ENCODE measurements at places on chromosomes 4 and X.

GRCh38 chr4:123640271-123640670, 243.7 kb downstream of the SPRY1 start:
- no peak for DNase-seq

GRCh38 chrX:254630-255215, 26.5 kb upstream of the PLCXD1 start:
- DNase-seq: no peak

DNA sequence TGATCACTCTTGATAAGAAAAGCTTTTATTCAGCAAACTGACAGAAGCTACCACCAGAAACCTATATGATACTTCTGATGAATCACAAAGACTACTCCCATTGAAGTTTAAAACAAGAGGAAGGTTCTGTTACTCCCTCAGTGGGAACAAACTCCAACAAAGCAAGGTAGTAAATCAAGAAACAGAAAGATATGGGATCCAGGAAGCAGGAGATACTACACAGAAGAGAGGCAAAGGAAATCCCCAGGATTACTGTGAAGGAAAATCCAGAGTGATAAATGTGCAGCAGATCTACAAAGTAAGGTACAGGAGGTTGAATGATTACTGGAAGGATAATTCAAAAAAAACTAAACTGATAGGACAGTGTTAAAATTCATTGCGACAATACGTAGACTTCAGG, 222.4 kb downstream of the HHIP start:
- no peak for DNase-seq

GRCh38 chr4:105710678-105711077, 2.1 kb downstream of the GSTCD start:
- no peak for DNase-seq

DNA sequence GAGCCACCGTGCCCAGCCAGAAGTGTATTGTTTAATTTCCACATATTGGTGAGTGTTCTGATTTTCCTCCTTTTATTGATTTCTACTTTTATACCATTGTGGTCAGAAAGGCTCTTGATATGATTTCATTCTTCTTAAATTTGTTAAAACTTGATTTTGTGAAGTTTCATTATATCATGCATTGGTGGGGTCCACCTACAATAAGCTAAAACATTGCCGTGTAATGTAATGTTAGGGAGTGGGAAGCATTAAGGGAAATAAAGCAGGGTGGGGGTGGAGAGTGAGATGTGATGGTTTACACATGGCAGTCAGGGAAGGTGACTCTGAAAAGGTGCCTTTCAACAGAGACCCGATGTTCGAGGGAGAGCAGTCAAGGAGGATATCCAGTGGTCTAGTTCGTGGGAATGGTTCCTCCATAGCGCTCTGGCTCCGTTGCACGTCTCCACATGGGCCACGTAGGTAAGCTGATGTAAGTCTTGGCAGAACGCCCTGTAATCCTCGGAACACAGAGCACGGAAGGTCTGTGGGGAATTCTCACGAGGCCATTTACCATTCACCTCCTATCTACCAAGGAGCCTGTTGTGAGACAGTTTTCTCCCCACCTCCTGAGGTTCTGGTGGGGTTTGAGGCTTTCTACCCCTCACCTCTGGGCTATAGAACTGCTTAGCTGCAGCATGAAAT, 7.7 kb upstream of the WDR13 start:
- DNase-seq: no peak

GRCh38 chr4:188403272-188403671, 264.0 kb downstream of the TRIML1 start:
- DNase-seq: no peak

GRCh38 chrX:1144293-1144692, 68.2 kb downstream of the CRLF2 start:
- DNase-seq: no peak

GRCh38 chrX:48465336-48465933, 4.6 kb downstream of the SLC38A5 start:
- DNase-seq: peak; percentile 55

GRCh38 chrX:153459986-153460385, 10.4 kb downstream of the HAUS7 start:
- peak; percentile 84 for DNase-seq

GRCh38 chr4:102825261-102826091, 1.9 kb downstream of the UBE2D3 start:
- DNase-seq: peak; percentile 60

- peak; percentile 91 for DNase-seq
Observed at GRCh38 chr4:54082168-54082567, 17.8 kb upstream of the CHIC2 start.

GRCh38 chr4:15343000-15343399, 84.8 kb upstream of the C1QTNF7 start:
- DNase-seq: no peak

- DNase-seq: no peak
Observed at GRCh38 chr4:189206953-189207352, 733.7 kb upstream of the FRG1 start.

DNA sequence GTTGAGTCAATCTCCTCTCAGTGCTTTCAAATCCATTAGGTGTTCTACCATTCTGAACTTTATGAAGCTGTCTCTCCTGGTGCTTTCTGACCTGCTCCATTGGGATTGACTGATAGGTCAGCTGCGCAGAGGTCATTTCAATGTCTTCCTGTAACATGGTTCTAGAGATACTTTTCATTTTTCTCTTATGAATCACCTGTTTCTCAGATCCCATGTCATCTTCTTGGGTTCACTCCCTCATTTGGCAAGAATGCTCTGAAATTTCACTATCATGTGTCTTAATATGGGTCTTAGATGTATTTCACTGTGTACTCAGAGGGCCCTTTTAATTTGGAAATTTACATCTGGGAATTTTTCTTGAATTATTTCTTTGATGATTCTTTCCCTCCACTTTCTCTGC, 13.8 kb upstream of the PGM2 start:
- no peak for DNase-seq

DNA sequence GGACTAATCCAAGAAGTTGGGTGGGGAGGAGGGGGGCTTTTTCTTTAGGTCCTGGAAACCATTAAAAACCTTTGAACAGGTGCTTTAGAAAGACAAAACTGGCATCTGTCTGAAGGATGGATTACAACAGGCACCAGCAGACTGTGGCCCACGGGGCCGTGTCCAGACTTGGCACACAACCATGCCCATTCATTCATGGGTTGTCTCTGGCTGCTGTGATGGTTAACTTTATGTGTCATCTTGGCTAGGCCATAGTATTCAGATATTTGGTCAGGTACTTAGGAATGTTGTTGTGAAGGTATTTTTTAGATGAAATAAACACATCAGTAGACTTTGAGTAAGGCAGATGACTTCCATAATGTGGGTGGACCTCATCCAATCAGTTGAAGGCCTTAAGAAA, 45.5 kb downstream of the TBL1X start:
- no peak for DNase-seq

DNA sequence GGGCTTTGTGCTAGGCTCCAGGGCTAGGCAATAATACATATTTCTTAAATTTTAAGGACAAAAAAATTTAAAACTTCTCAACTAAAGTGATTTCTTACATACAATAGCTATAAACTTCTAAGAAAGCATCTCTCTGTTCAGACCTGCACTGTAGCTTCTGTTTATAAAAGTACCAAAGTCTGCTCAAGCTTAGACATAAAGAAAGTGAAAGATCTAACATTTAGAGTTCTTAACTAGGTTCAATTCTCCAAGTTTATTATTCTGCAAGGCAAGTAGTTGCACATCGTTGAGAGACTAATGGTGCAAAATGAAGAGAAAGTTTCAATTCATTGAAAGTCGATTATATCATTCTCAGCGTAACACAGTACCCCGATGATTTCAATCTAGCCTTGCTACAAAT, 857.4 kb upstream of the HTR2C start:
- no peak for DNase-seq

DNA sequence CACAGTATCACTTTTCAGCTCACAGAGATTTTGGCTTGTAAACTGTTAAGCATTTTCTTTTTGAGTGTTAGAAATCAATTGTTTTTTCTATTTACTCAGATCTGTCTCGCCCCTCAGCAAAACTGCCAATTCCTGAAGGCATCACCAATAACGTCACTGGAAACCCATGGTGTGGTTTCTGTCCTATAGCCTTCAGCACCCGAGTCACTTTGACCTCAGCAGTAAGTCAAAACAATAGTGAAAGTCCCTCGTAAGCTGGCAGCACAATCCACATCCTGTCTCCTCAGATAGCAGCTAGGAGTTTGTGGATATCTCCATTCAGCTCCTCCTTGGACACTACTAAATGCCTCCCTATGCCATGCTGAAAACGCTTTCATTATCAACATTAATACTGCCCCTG, 1787.4 kb upstream of the ADGRL3 start:
- no peak for DNase-seq

DNA sequence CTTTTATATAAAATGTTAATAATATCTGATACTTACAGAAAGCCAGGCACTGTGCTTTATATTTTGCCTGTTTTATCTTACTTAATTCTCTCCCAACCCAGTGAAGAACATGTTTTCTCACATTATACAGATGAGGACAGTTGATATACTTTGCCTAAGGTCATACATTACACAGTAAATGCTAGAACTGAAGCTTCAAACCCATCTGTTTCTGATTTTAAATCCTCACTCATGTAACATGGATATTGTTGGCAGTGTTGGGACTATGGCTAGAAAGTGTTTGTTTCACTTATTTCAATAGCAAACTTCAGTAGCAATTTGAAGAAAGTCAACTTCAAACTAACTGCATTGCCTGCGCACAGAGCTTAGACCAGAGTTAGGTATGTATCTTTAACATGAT, 57.4 kb downstream of the RAPGEF2 start:
- DNase-seq: no peak

DNA sequence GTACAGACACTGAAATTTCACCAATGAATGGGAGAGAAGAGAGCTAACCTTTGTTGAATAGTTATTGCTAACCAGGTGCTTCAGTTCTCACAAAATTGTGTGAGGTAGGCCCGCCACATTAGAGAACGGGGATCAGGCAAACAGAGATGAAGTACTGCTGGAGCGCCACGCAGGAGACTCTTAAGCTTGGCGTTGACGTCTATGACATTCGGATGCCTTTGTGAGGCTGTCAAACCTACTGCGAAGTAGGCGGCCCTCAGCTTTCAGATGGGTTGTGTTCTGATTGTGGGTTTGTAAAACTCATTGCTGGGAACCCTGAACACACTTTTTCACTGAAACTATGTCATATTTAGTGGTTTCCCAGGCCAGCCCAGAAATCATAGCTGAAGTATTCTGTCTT, 173.6 kb downstream of the CBR4 start:
- no peak for DNase-seq

DNA sequence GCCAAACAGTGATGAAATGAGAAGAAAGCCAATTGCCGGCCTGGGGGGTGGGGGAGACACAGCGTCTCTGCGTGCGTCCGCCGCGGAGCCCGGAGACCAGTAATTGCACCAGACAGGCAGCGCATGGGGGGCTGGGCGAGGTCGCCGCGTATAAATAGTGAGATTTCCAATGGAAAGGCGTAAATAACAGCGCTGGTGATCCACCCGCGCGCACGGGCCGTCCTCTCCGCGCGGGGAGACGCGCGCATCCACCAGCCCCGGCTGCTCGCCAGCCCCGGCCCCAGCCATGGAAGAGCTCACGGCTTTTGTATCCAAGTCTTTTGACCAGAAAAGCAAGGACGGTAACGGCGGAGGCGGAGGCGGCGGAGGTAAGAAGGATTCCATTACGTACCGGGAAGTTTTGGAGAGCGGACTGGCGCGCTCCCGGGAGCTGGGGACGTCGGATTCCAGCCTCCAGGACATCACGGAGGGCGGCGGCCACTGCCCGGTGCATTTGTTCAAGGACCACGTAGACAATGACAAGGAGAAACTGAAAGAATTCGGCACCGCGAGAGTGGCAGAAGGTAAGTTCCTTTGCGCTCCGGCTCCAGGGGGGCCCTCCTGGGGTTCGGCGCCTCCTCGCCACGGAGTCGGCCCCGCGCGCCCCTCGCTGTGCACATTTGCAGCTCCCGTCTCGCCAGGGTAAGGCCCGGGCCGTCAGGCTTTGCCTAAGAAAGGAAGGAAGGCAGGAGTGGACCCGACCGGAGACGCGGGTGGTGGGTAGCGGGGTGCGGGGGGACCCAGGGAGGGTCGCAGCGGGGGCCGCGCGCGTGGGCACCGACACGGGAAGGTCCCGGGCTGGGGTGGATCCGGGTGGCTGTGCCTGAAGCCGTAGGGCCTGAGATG, at the start of gene SHOX:
SHOX (plus strand) TSS at position 180 of the 885 bp plus-strand sequence; CDS start at position 287, 107 bp downstream.
- DNase-seq: no peak

DNA sequence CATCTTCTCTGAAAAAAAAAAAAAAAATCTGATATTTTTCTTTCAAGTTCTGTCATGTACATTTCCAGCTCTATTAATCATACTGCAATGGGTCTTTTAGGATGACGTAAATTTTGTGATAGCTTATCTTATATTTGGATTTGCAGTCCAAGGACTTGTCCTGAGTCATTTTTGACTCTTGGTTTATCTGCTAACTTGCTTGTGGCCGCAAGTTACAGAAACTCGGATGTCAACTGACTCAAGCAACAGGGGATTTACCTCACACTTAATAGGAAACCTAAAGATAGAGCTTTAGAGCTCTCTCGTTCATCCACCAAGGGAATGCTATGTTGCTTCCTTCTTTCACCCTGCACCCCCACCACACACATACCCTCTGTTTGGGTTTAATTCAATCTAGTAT, 1433.8 kb upstream of the TENM3 start:
- no peak for DNase-seq

DNA sequence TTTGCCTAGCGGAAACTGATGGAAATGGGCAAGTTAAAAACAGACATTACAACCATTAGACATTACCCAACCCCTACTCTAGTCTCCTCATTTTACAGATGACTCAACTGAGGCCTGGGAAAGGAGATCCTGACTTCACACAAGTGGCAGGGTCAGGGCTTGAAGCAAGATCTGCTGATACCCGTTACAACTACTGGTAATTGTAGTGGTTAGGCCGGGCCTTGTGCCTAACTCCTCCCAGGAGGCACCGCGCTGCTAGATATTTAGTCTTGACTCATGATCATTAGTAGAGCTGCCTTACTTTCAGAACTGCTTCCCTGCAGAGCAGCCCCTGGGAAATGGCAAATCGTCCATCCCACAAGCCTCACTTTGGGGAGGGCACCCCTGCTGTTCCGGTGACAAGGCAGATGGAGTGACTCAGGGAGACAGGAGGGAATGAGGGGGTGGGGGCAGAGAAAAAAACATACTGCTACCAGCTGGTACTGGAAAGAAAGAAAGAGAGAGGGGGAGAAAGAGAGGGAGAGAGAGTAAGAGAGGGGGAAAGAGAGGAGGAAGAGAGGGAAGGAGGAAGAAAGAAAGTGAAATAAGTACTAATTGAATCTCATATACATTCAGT, 12.2 kb downstream of the ARHGEF6 start:
- DNase-seq: peak; percentile 80

GRCh38 chrX:66050140-66050569, 10.3 kb upstream of the VSIG4 start:
- no peak for DNase-seq

DNA sequence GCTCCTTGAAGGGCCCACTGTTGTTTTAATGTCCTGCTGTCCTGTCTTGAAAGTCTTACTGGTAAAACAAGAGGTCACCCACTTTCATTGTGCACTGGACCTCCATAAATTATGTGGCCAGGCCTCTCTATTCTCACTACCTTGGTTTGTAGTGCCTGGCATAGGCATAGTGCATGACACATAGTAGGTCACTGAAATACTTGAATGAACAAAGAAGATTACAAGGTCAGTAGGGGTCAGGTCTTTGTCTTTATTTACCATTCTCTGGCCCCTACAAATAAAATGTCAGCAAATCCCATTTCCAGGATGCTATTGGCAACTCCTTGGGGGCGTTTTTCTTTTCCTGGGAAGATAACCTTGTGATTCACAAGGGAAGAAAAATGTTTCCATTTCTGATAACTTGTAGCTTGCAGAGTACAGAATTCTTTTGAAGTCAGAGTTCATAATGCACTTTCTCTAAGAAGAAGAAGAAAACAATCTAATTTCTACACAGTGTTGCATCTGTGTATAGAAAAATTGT, 1.4 kb downstream of the PGM2 start:
- no peak for DNase-seq

GRCh38 chr4:73661646-73662119, 41.4 kb upstream of the RASSF6 start:
- DNase-seq: no peak

Data from islet precursor cell (in vitro differentiated cells).